Liver (tissue), 10 donors: ENCODE measurements at places on chromosomes 6 and 20. TPM values are rescaled to one million over a fixed set of nuclear protein-coding genes. Genes with fewer than 3 reads are reported as not detected.

Gene TRIM31
- polyA plus RNA-seq: 0.16 TPM

Gene SYNJ2
- 3.0 TPM for polyA plus RNA-seq

Gene TDRD6
- polyA plus RNA-seq: 0.97 TPM

Gene MACROD2
- 5.2 TPM for polyA plus RNA-seq

Gene SGK2
- 86.8 TPM for polyA plus RNA-seq

Gene PBOV1
- not detected for polyA plus RNA-seq

Gene THBS2
- polyA plus RNA-seq: 0.35 TPM

Gene HMGCLL1
- polyA plus RNA-seq: 0.24 TPM

Gene GMDS
- 13.5 TPM for polyA plus RNA-seq

Gene FAM184A
- polyA plus RNA-seq: 2.5 TPM
